ENCODE measurements at places on chromosomes 6 and 20.

GRCh38 chr6:8941577-8941976, 506.2 kb upstream of the SLC35B3 start:
- no peak for DNase-seq

DNA sequence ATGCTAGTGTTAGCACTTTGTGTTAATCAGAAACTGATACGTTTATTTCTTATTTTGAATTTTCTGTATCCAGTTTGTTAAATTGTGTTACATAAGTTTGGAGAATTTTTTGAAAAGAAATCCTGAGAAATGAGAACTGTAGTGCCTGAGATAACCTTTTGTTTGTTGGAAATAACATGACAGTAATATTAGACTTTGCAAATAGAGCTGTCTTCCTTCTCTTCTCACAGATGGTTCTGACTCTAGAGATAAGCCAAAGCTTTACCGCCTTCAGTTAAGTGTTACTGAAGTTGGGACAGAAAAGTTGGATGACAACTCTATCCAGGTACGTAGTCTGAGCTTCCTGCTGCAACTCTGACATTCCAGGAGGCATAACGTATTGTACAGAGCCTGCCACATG, 69.9 kb downstream of the AFDN start:
- no peak for DNase-seq

- no peak for DNase-seq
Measured at GRCh38 chr6:135657207-135657606, 159.7 kb upstream of the AHI1 start.

GRCh38 chr20:40280616-40281015, 408.4 kb downstream of the MAFB start:
- no peak for DNase-seq

DNA sequence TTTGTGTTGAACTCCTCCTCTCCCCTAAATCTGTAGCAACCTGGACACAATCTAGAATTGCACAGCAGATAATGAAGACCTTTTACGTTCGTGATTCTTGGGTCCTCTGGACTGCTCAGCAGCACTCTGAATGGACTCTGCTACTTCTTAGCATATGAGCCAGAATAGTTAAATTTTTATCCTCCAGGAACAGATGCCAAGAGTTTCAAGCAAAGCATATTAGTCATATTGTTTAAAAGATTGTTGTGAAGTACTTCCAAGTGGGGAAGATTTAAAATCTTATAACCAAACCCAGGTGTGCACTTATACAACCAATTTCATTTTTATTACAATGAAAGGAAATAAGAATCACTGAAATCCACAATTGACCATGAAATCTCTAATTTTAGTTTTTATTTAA, 118.9 kb upstream of the EXOC2 start:
- no peak for DNase-seq

GRCh38 chr6:20840675-20841074, 306.4 kb downstream of the CDKAL1 start:
- DNase-seq, result no peak

- no peak for DNase-seq
Measured at GRCh38 chr6:1313384-1313766, 1.5 kb downstream of the FOXQ1 start.

DNA sequence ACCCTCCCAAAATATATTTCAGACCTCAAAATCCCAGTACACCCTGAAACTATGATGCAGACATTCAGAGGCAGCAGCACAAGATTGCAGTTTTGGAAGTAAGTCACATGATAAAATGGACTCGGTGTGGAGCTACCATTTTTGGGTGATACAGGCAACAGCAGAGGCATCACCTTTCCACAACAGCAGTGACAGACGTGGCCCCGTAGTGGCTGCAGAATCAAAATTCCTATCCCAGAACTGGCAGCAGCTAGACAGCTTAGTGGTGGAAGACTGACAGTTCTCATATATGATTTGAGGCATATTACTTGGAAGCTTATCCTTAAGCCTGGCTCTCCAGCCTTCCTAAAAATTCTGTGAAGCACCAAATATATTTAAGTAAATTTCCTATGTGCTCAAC, 19.9 kb downstream of the PLN start:
- no peak for DNase-seq

DNA sequence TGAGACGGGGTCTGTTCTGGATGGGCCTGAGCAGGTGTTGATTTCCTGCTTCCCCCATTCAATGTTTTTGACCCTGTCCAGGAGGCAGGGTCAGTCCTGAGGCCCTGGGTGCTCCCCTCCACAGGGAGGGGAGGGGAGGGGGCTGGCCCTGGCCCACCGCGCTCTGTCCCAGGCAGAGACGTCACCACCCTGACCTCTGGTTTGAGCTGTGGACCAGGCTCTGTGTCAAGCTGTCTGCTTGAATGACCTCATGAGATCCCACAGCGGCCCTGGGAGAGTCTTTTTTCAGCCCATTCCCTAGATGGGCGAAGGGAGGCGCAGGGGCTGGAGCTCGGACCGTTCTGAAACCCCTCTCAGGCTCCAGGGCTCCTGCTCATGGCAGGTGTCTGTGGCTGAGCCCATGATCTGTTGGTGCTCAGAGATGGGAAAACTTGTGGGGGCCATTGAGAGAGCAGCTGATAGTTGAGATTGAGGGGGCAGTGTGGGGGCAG, 8.9 kb upstream of the LKAAEAR1 start:
- DNase-seq, result no peak

DNA sequence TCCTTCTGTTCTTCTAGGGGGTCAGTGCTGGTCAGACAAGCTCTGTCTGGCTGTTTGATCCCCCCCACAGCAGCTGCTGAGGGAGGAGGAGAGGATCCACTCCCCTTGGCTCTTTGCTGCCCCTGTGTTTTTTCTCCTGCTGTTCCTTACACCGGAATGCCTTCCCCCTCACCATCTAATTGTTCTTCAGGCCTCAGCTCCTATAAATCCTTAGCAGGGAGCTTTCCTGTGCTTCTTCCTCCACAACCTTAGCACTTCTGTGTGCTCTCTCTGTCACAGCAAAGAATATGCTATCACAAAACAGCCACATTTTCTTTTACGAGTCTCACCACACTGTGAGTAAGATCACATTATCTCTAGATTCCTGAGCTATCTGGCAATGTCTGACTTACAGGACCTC, 196.6 kb downstream of the OTOR start:
- DNase-seq, result no peak

- DNase-seq, result no peak
Measured at GRCh38 chr6:167781066-167781767, 45.5 kb upstream of the AFDN start.
